Psoas muscle (tissue), 8 donors: ENCODE measurements at places on chromosomes 16 and 17. TPM values are rescaled to one million over a fixed set of nuclear protein-coding genes. Genes with fewer than 3 reads are reported as not detected.

The CHST5 gene
- total RNA-seq, result 0.27 TPM

The RRAD gene
- 2,869 TPM for total RNA-seq

The MVP gene
- total RNA-seq, result 43.6 TPM

The ZNF469 gene
- 0.25 TPM for total RNA-seq

The TSPOAP1 gene
- 4.6 TPM for total RNA-seq

The ICAM2 gene
- 22.5 TPM for total RNA-seq
